Fibroblast of skin of back (primary cell): ENCODE measurements at places on chromosomes 5 and 9.

DNA sequence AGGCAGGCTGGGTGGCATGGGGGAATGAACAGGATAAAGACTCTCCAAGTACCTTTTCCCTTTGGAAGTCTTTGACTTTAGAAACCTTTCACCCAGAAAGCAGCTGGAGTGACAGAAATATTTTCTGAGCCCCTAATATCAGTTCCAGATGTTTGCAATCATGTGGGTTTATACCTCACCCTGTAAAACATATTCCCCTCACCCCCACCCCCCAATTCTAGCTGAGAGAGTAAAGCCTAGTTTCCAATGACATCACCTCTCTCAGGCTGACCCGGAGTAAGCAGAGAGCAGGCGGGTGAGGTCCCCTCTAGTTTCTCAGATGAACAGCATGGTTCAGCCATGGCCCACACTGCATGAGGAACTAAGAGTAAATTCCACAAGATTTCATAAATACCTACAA is 82.9 kb upstream of the TRIM32 start:
- DNase-seq: no peak

DNA sequence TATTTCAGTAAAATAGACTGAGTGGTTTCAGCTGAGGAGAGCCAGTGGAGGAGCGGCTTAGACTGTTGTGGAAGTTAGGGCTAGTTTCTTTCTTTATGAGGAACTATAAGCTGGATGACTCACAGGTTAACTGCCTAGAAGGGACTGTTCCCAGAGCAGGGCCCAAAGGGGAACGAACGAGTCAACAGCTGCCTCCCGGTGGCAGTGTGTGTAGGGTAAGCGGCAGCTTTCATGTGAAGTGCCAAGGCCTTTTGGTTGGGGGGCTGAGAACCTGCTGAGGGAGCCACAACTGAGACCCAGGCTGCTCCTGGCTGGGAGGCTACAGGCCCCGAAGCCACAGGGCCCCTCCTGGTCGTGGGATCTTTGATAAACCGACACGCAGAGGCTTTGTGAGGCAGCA is 7.0 kb downstream of the SQSTM1 start:
- peak; percentile 72 for DNase-seq

DNA sequence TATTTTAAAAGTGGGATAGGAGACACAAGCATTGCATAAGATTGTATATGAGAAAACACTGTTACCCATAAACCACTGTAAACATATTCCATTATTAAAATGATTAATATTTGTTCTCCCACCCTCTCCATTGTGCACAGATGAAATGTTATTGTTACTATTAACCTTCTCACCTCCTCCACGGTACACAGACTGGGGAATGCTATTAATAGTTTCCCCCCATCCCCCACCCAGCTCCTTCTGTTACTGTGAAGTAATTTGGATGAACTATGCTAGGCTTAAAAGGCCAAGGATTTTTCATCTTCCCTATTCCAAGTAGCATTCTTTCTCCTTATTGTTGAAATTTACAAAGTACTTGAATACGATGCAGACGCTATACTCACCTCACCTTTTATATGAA is 91.4 kb downstream of the JAKMIP2 start:
- no peak for DNase-seq

DNA sequence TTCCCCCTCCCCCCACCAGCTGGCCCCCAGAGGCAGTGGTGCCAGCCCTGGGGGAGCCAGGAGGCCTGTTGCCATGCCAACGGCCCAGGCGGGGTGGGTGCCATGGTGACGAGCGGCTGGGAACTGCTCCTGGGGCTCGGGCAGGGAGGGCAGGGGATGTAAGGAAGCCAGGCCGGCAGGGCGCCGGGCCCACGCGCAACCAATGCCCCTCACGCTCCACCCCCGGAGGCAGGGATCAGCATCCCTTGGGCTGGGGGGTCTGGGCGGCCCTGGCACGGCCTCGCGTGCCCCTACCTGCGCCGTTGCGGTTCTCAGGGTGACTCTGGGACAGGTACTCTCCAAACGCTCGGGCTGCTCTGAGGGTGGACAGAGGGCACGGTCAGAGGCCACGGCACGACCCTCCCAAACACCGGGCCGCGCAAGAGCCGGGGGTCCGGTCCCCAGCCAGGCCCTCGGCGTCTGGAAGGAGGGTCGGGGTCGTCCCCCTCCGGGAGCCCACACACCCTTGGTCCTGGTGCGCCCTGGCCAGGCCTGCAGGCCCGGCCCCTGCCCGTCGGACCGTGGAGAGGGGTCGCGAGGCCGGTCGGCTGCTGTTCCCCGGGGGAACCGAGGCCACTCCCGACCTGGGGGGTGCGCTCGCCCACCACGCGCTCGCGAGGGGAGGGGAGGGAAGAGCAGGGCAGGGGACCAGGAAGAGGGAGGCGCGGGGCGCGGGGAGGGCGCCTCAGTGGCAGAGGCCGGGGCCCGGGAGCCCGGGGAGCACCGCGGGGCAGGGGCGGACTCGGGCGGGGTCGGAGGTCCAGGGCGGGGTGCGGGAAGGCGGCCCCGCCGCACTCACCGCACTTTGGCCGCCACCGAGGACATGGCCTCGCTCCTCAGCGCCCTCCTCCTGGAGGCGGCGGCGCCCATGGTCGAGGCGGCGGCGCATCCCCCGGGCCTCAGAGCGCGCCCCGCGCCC is 661 bp downstream of the NSMF start:
- no peak for DNase-seq

DNA sequence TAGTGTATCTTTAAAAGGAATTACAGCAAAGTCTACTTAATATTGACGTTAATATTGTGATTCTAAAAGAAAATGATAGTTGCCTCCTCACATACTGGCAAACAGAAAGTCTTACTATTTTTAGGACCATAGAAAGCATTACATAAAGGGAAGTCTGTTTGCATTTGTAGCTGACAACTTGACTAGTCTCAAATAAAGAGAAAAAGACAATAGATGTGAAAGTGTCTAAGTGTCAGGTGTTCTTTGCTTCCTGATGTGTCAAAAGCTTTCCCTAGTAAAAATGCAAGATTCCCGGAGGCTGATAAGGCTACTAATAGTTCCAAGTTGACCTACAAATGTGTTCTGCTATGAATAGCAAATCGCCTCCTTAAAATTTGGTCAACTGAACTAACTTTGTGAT is 259.7 kb downstream of the CDH10 start:
- DNase-seq: no peak

DNA sequence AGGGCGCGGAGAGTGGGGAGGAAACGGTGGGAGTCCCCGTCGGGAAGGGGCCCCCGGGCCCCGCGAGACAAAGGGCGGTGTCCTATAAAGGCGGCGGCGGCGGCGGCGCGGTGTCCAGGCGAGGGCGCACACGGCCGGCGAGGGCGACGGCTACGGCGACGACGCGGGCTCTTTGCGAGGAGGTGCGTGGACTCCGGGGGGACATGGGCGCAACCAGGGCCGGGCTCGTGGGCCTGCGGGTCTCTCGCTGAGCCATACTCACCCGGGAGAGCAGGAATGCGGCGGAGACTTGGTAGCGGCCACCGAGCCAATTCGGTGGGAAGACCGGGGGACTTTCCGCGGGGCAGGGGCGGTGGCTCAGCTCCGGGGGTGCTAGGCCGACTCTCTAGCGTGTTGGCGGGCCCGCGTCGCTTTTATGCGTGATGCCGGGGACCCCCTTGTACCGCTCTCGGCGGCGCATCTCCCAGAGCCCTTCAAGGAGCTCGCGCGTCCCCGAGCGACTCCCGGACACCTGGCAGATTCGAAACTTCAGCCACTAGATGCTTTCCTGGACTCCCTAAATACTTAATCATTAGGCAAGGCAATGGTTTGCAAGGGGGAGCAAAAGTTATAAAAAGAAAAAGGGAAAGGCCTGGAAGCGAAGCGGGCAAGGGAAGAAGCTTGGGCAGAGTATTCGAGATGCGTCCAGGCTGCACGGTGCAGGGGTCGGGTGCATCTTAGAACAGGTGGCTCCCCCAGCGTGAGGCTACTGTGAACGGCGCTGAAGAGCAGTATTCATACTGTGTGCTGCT is 5.9 kb upstream of the TAL2 start:
- DNase-seq: peak; percentile 16

DNA sequence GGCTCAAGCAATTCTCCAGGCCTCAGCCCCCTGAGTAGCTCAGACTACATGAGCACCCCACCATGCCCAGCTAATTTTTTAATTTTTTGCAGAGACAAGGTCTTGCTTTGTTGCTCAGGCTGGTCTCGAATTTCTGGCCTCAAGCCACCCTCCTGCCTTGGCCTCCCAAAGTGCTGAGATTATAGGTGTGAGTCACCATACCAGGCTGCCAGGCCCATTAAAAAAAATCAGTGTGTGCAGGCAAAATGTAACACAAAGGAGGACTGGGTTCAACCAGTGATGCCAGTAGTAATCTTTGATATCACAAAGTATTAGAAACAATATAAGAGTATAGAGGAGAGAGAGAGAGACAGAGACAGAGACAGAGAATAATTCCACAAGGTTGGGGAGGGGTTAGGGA is 322.7 kb downstream of the MSX2 start:
- no peak for DNase-seq

DNA sequence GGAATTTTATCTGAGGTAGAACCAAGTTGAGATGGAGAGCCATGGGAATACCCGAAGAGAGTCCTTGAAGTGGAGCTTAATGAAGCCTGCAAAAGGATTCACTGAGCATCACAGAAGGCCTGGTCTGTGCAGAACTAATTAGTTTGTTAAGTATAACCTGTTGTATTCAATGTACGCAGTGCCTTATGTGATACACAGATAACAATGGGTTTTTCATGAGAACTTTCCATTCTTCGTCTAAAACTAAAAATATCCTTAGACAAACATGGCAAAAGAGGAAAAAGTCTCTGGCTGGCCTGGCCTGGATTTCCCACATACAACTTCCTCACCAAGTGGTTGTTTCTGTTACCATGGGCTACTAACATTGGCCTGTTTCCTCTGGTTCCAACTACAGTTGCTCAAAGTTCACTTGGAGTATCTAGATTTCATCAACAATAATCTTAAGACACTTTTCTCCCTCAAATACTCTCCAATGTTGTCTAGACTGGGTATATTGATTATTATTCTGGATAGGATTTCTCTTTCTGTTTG is 237.6 kb upstream of the ZNF462 start:
- DNase-seq: no peak

DNA sequence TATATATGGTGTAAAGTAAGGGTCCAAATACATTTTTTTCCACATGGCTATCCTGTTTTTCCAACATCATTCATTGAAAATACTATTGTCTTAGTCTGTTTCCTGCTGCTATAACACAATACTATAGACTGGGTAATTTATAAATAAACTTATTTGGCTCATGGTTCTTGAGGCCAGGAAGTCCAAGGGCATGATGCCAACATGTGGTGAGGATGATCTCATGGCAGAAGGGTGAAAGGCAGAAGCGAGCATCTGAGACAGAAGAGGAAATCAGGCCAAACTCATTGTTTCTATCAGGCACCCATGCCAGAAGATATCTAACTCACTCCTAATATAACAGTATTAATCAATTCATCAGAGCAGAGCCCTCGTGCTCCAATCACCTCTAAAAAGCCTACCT is 42.6 kb downstream of the ANKRD55 start:
- peak; percentile 81 for DNase-seq

DNA sequence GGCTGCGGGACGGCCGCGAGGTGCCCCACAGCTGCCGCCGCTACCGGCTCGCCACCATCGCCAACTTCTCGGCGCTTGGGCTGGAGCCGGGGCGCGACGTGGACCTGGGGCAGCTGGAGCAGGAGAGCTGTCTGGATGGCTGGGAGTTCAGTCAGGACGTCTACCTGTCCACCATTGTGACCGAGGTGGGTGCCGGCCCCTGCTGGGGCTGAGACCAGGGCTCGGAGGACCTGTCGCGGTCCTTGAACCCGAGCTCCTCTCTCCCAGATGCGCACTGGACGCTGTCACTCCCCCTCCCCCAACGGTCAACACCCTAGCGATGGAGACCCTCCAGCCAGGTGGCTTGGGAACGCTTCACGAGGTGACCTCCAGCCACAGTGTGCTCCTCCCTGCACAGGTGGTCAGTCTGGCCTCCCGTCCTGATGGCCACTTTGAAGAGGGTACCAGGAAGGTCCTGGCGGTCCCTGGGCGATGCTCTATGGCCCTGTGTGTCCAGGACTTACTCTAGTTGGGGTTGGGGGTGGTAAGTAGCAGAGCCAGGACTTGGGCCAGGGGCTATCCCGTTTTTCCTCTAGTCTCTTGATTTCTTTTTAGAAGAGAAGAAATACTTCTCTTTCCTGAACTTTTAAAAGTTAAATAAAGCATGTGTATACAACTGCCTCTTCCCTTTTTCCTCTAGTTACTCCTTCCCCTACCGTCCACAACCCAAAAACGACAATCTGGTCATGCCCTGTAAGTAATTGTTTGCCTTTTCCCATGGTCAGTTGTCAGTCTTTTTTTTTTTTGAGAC is 866 bp downstream of the SLC22A5 start:
- no peak for DNase-seq

- DNase-seq: no peak
These were observed 236.0 kb upstream of the CD180 start for GRCh38 chr5:67432606-67433005.

DNA sequence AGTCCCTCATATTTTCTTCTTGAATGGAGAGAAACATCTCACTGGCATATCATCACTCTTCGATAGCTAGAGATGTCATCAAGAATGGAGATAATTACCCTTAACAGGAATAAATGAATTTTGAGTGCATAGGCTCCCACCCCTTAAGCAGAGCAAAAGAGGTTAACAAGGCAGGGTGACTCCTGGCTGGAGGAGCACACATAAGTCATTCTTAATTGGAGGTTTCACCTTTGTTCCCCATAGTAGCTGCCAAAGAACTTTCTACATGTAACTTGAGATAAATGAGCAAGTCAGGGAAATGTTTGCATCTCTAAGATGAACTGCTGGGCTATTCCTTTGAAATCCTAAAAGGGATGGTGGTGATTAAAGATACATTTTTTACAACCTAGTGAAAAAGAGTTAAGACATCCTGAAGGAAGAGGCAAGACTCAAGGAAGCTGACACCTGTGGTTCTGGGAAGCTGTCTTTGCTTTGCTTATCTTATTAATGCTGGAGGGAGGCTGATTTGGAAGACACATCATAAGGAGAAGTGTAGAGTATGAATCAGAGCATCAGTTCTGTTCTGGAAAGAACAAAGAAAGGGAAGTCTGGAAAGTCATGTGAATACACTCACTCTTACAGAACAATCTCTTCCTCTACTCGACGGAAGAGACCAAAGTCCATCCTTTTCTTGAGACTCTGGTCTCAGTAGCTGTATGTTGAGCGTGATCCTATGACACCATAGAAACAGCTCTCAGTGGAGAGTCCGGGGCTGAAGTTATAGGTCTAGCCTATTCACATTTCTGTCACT is 326.3 kb downstream of the OSTF1 start:
- DNase-seq: no peak

- DNase-seq: peak; percentile 43
These were observed 7.7 kb downstream of the CA9 start for GRCh38 chr9:35681341-35682002.

DNA sequence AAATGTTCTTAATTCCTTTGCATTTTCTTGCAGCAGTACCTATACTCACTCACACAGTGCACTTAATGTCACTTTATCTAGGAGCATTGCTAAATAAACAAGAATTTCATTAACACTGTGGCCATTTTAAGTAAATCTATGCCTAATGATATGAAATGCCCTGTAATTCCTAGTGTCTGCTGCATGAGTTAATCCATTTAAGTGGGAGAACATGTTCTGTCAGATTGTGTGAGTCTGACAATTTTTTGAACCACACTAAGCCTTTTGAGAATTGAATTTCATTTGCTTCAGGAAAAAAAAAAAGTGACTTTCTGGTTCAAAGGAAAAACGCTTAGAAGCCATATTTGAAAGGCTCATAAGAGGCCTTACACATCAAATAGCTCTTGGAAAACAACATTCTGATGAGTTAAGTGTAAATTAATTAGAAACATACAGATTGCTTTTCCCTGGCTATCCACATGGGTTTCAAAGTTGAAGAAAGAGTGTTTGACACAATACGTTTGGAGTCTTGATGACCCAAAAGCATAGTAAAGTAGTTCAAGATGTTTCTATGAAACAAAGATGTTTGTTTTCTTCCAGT is 446.7 kb upstream of the GRAMD2B start:
- no peak for DNase-seq

- peak; percentile 40 for DNase-seq
These were observed 281.7 kb downstream of the CCDC171 start for GRCh38 chr9:15834541-15834940.
